ENCODE measurements at places on chromosomes 1 and 21.

- no peak for DNase-seq
Observed at GRCh38 chr1:168845140-168845539, 116.1 kb upstream of the DPT start.

DNA sequence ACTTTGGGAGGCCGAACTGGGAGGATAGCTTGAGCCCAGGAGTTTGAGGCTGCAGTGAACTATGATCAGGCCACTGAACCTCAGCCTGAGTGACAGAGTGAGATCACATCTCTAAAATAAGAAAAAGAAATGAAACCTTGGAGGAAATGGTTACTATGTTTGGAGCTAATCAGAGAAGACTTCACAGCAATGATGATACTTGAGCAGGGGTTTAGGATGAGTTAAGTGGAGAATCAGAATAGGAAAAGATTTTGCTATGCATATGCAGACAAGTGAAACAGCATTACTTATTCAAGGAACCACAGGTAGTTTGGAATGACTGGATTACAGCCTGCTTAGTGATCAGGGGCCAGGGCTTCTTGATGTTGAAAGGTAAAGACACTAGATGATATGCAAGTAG, 1.3 kb upstream of the CD5L start:
- DNase-seq = no peak

- no peak for DNase-seq
Observed at GRCh38 chr1:48530727-48531351, 58.8 kb upstream of the SPATA6 start.

GRCh38 chr1:57341721-57342120, 82.1 kb downstream of the DAB1 start:
- no peak for DNase-seq

DNA sequence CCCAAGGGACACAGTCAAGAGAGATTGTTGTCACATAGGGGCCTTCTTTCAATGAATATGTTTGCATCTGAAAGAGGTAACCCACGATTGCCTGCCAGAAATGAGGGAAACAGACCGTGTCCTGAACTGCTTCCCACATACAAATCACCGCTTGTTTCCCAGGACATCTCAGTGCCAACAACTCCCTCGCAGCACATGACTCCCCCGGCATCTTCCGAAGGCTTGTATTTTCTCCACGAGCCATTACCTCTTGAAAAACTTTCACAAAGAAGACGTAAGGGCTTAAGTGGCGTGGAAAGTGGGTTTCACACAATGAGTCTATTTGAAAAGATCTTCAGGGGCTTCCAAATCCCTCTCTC, 31.6 kb upstream of the PDE9A start:
- no peak for DNase-seq

DNA sequence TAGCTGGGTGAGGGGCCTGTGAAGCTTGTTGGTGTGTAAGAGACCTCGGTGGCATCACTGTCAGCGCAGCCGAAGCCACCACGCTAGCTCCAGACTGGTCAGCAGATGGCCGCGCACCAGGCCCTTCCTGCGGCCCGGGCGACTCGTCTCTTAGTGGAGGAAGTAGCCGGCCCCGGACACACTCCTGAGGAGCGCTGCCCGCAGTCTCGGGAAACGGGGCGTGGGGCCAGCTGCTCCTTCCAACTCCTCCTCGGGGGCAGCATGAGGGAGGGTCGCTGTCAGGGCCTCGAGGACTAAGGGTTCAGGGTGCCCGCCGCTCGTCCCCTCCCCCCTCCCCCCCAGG, 20.4 kb downstream of the H3-3A start:
- DNase-seq = no peak

DNA sequence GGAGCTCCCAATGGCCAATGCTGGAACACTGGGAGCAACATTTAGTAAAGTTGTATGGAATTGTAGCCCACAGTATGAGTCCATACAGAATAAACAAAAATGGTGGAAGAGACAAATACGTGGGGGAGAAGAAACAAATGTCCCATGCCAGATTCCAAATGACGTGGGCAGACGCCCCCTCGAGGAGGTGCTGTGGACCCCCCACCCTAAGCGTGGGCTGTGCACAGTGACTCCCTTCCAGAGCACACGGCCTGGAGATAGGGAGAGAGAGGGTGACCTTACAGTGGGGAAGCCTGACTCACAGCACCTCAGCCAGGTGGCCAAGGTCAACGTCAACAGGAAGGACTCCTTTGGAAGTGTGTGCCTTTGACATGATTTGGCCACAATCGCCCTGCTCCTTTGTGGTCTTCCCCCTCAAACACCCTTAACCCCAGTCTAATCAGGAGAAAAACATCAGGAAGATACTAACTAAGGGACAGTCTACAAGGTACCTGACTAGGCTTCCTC, 13.7 kb upstream of the PDE9A start:
- no peak for DNase-seq

DNA sequence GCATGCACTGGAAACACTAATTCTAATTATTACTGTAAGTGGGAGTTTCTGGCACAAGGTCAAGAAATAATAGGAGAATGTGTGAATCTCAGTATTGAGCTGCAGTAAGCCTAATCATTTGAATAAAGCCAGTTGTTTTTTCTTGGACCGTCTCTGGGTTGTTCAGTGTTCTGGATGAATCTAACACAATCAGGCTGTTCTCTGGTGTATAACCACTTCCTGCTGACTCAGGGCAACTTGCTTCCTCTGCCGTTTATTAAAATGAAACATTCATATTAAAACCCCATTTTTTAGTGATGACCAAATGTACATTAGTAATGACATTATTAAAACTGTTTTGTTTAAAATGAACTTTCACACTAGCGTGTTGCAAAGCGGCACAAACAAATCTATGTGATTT, 273.1 kb upstream of the SNX7 start:
- DNase-seq = no peak

All from activated gamma-delta T cell treated with Interleukin-2 at 50 U/mL for 16 hours (primary cell).